ENCODE measurements at places on chromosomes 5 and 9. TPM values are rescaled to one million over a fixed set of nuclear protein-coding genes. Genes with fewer than 3 reads are reported as not detected.

The DMRT3 gene
- not detected for total RNA-seq

The ADAMTS12 gene
- total RNA-seq: 0.27 TPM

The NUTM2G gene
- total RNA-seq: not detected

The LURAP1L gene
- 3.8 TPM for total RNA-seq

The PCSK5 gene
- 8.4 TPM for total RNA-seq

The MAT2B gene
- 98.0 TPM for total RNA-seq

The ZNF189 gene
- total RNA-seq: 26.0 TPM

The SLC46A2 gene
- not detected for total RNA-seq

The C9orf85 gene
- total RNA-seq: 14.1 TPM

The IFNA13 gene
- total RNA-seq: not detected

The CDX1 gene
- not detected for total RNA-seq

The TMEM171 gene
- 26.5 TPM for total RNA-seq

The C9orf43 gene
- 1.0 TPM for total RNA-seq

The CPEB4 gene
- 30.2 TPM for total RNA-seq

The PHF24 gene
- total RNA-seq: not detected

The ACSL6 gene
- not detected for total RNA-seq

Data from thoracic aorta endothelial cell (primary cell).